ENCODE measurements at places on chromosomes 5 and 9. TPM values are rescaled to one million over a fixed set of nuclear protein-coding genes. Genes with fewer than 3 reads are reported as not detected.
A peak's percentile ranks its signal among the peaks of the same experiment; 100 is the strongest.

DNA sequence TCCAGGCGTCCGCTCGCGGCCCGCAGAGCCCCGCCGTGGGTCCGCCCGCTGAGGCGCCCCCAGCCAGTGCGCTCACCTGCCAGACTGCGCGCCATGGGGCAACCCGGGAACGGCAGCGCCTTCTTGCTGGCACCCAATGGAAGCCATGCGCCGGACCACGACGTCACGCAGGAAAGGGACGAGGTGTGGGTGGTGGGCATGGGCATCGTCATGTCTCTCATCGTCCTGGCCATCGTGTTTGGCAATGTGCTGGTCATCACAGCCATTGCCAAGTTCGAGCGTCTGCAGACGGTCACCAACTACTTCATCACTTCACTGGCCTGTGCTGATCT lies 294 bp downstream of the ADRB2 start:
- H3K4me3 ChIP-seq = peak overlapping the region; percentile 66
- H3K4me1 ChIP-seq = peaks cover 22% of the 10 kb centered on the region
- no peaks in the 10 kb centered on the region for H3K36me3 ChIP-seq
- peaks cover 30% of the 10 kb centered on the region for H3K27me3 ChIP-seq
- H3K27ac ChIP-seq = no peak overlapping the region

TENT4A gene
- 29.2 TPM for total RNA-seq

GRCh38 chr5:124352312-124352711 lies 394.1 kb downstream of the ZNF608 start:
- H3K27ac ChIP-seq = no peak overlapping the region
- no peak for DNase-seq
- H3K4me3 ChIP-seq = no peak overlapping the region

HEMGN gene
- total RNA-seq = 1.5 TPM

DNA sequence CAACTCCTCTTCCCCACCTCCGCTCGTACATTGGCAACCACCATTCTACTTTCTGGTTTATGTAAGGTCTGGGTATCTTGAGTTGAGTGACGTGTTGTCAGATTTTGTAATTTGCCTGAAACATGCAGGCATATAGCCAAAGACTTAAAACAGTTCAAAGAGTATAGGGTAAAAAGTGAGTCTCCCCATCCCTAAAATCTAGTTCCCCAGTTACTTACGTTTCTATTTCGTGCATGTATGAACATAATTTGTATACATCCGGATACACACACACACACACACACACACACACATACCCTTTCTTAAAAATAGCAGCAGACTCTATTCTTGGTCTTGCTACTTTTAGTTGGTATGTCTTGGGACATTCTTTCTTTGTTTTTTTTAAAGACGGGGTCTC lies 915 bp downstream of the HSDL2 start:
- no peaks in the 10 kb centered on the region for H3K27me3 ChIP-seq
- H3K36me3 ChIP-seq = no peaks in the 10 kb centered on the region
- peak overlapping the region; percentile 98 for H3K4me3 ChIP-seq
- peaks cover 42% of the 10 kb centered on the region for H3K4me1 ChIP-seq
- peak overlapping the region; percentile 100 for H3K27ac ChIP-seq
- peak; percentile 23 for DNase-seq

- H3K27me3 ChIP-seq = peaks cover 3% of the 10 kb centered on the region
- H3K4me3 ChIP-seq = no peak overlapping the region
- no peak for DNase-seq
- no peaks in the 10 kb centered on the region for H3K4me1 ChIP-seq
- H3K36me3 ChIP-seq = no peaks in the 10 kb centered on the region
- H3K27ac ChIP-seq = no peak overlapping the region
These were observed 1.4 kb downstream of the LIX1 start for GRCh38 chr5:97141031-97141430.

NUTM2G gene
- not detected for total RNA-seq

GRCh38 chr9:106467113-106467864 lies 395.7 kb upstream of the ZNF462 start:
- H3K27me3 ChIP-seq = no peaks in the 10 kb centered on the region
- no peaks in the 10 kb centered on the region for H3K4me1 ChIP-seq
- H3K27ac ChIP-seq = no peak overlapping the region
- no peak overlapping the region for H3K4me3 ChIP-seq

PDGFRB gene
- total RNA-seq = not detected

DNA sequence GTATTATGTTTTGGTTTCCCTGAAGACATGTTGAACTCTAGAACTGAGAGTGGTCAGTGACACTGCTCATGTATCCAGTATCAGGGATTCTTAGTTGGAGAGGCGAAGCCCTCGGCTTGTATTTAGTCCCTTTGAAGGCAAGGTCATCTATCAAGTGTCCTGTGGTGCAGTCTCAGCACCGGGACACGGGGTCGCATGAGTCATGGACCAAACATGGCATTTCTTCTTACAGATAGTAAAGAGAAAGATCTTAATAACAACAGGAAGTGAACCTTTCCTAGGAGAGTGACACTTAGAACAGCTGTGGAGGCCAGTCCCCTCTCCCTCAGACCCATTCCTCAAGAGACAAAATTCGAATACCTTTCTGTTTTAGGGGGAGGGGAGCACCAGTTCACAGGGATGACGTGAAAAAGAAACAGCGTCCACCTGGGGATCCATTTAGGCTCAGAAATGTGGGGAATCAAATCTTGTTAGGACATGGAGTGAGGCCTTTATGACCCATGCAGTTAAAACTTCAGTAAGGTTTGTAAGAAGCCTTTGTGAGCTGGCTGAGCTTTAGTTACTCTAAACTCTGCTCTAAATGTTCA lies 86.5 kb downstream of the ADGRV1 start:
- no peak overlapping the region for H3K4me3 ChIP-seq
- H3K36me3 ChIP-seq = no peaks in the 10 kb centered on the region
- DNase-seq = no peak
- H3K27ac ChIP-seq = no peak overlapping the region
- no peaks in the 10 kb centered on the region for H3K4me1 ChIP-seq

- no peak overlapping the region for H3K27ac ChIP-seq
- H3K36me3 ChIP-seq = no peaks in the 10 kb centered on the region
- peaks cover 2% of the 10 kb centered on the region for H3K4me1 ChIP-seq
- no peak for DNase-seq
- H3K27me3 ChIP-seq = peaks cover 4% of the 10 kb centered on the region
- no peak overlapping the region for H3K4me3 ChIP-seq
These were observed 8.1 kb upstream of the PRR16 start for GRCh38 chr5:120456006-120456405.

LCN15 gene
- total RNA-seq = not detected

Measured in activated CD4-positive, alpha-beta T cell treated with anti-CD3 and anti-CD28 coated beads for 36 hours (primary cell).